ENCODE measurements at places on chromosomes 4 and X. TPM values are rescaled to one million over a fixed set of nuclear protein-coding genes. Genes with fewer than 3 reads are reported as not detected.

- peaks cover 41% of the 10 kb centered on the region for H3K4me1 ChIP-seq
- H3K4me3 ChIP-seq: no peak overlapping the region
- no peak for ATAC-seq
- no peak overlapping the region for H3K27ac ChIP-seq
These were observed 23.9 kb downstream of the RELL1 start for GRCh38 chr4:37662251-37662650.

DNA sequence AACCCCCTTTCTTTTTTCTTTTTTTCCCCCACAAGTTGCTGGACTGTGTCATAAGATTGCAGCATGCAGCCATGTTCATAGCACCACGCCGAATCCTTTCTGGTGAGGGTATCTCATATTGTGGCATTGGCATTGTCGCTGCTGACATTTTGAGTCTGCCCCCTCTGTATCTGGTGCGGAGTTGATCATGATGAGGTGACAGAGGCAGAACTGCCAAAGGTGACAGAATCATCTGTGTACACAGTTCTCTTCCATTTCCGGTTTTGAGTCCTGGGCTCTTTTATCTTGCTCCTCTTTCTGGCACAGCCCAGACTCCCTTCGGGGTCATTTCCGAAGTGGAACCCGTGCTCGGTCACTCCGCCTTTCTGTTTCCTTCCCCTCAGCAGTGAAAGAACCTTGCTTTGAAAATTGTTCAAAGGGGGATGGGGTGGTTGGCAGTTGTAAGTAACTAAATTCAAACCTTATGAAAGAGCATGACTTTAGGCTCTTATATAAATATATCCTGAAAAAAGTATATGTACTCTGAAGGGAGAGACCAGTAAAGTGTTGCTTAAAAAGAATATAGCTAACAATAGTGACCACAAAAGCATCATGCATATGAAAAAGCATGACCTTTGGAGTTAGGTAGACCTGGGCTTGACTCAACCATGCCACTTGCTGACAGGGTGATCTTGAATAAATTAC, 55.0 kb upstream of the BMP2K start:
- peaks cover 5% of the 10 kb centered on the region for H3K4me1 ChIP-seq
- ATAC-seq: peak; percentile 50
- H3K27ac ChIP-seq: no peak overlapping the region
- no peak overlapping the region for H3K4me3 ChIP-seq
- H3K36me3 ChIP-seq: no peaks in the 10 kb centered on the region

DNA sequence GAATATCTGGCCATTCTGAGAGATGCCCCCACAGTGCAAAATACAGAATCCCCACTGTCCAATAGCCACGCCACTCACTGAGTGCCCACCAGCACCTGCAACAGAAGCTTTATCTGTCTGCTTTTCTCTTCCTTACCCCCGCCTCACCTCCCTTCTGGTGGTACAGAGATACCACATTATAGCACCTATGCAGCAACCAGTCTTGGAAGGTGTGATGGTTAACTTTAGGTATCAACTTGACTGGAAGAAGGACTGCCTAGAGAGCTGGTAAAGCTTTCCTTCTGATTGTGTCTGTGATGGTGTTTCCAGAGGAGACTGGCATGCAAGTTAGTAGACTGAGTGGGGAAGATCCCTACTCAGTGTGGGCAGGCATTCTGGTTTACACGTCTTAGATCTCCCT, 61.8 kb upstream of the TXK start:
- no peaks in the 10 kb centered on the region for H3K27me3 ChIP-seq
- no peak for ATAC-seq
- no peak overlapping the region for H3K27ac ChIP-seq
- no peak overlapping the region for H3K4me3 ChIP-seq
- peaks cover 3% of the 10 kb centered on the region for H3K4me1 ChIP-seq

SYNPO2 gene
- total RNA-seq: 3,168 TPM

- H3K27me3 ChIP-seq: no peaks in the 10 kb centered on the region
- no peaks in the 10 kb centered on the region for H3K4me1 ChIP-seq
- H3K4me3 ChIP-seq: no peak overlapping the region
- no peaks in the 10 kb centered on the region for H3K36me3 ChIP-seq
- no peak overlapping the region for H3K27ac ChIP-seq
These were observed 11.3 kb downstream of the DTHD1 start for GRCh38 chr4:36292556-36293188.

IRF2 gene
- total RNA-seq: 36.4 TPM

DACH2 gene
- total RNA-seq: not detected

DNA sequence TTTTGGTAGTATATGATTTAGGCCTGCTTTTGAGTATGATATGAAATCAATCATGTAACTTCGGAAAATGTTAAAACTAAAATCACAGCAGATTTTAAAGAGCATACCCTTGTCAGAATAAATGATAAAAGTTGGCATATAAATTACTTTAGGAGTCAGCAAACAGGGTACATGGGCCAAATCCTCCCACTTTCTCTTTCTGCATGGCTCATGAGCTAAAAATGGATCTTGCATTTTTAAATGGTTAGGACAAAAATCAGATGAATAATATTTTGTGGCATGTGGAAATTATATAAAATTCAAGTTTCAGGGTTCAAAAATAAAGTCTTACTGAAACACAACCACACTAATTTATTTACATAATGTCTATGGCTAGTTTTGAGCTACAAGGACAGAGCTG, 214.9 kb downstream of the GASK1B start:
- H3K27ac ChIP-seq: no peak overlapping the region
- no peaks in the 10 kb centered on the region for H3K27me3 ChIP-seq
- no peaks in the 10 kb centered on the region for H3K4me1 ChIP-seq
- ATAC-seq: no peak
- H3K4me3 ChIP-seq: no peak overlapping the region
- H3K36me3 ChIP-seq: no peaks in the 10 kb centered on the region

DNA sequence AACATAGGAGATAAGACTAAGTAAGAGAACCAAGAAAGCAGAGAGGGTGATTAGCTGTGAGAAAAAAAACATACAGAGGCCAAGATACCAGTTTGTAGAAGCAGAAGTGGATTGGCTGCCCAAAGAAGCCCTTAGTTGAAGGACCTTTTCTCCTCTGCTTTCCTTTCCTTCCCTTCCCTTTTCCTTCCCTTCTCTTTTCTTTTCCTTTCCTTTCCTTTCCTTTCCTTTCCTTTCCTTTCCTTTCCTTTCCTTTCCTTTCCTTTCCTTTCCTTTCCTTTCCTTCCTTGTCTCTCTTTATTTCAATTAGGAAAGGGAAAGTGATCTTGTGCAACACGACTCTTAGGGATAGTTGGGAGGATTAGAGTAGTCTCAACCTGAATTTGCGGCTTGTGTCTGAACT, 92.8 kb downstream of the RTL5 start:
- H3K36me3 ChIP-seq: no peaks in the 10 kb centered on the region
- H3K27ac ChIP-seq: peak overlapping the region; percentile 87
- no peak overlapping the region for H3K4me3 ChIP-seq
- no peak for ATAC-seq
- no peaks in the 10 kb centered on the region for H3K27me3 ChIP-seq
- H3K4me1 ChIP-seq: peaks cover 39% of the 10 kb centered on the region

IGSF1 gene
- total RNA-seq: 1.1 TPM

DNA sequence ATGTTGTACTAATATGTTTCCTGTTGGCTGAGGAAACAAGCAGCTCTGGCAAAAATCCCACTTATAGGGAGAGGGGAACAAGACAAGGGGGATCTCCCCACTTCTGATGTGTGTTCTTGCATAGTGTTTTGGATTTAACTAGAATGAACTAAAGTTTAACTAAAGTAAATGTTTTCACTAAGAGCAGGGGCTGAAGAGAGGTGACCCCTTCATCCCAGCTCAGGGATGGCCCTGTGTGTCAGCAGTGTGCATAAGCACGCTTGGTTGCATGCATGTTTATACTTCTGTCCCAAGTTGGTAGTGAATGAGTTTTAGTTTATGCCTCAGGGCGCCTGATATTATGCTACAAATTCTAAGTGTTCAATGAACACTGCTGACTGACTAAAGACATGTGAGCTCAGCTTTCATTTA, 169.4 kb downstream of the MGST2 start:
- no peaks in the 10 kb centered on the region for H3K4me1 ChIP-seq
- no peak overlapping the region for H3K27ac ChIP-seq
- ATAC-seq: no peak
- no peaks in the 10 kb centered on the region for H3K36me3 ChIP-seq

DNA sequence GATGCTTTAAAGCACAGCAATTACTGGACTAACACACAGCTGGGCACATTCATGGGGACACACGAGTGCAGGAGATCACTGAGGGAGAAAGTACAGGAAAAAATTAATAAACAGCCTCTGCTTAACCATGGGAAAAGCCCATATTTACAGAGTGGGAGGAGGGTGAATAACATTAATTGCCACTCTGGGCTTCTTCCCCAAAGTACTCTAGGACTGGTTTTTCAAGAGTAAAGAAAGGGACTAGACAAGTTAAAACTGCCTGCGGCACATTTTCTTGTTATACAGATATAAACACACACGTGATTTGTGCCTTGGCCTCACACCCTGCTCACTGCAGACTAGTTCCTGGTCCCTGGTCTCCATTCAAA, 179.7 kb upstream of the TET2 start:
- H3K27me3 ChIP-seq: no peaks in the 10 kb centered on the region
- no peak overlapping the region for H3K27ac ChIP-seq
- no peaks in the 10 kb centered on the region for H3K36me3 ChIP-seq
- no peak overlapping the region for H3K4me3 ChIP-seq
- no peaks in the 10 kb centered on the region for H3K4me1 ChIP-seq
- no peak for ATAC-seq

ADGRG2 gene
- 2.1 TPM for total RNA-seq

DNA sequence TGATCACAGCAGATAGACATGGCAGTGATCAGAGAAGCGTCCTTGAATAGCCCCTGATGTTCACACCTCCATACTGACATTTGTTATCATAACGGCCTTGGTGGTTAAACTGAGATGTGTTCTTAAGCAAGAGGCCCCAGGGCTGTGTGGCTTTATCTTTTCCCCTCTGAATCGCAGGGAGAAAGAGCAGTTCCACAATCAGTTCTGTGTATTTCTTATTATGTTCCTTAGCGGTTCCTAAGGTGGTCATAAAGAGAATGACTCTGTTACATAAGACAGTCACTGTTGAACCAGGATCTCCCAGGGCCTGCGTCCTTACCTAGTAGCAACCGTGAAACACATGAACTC, 52.8 kb upstream of the CBR4 start:
- no peak overlapping the region for H3K4me3 ChIP-seq
- H3K4me1 ChIP-seq: peaks cover 4% of the 10 kb centered on the region
- H3K27ac ChIP-seq: peak overlapping the region; percentile 56
- H3K27me3 ChIP-seq: no peaks in the 10 kb centered on the region
- H3K36me3 ChIP-seq: no peaks in the 10 kb centered on the region

ART3 gene
- 22.6 TPM for total RNA-seq

PPP1R3F gene
- total RNA-seq: 13.1 TPM

- H3K4me3 ChIP-seq: no peak overlapping the region
- H3K4me1 ChIP-seq: no peaks in the 10 kb centered on the region
- H3K36me3 ChIP-seq: no peaks in the 10 kb centered on the region
- no peak for ATAC-seq
- no peak overlapping the region for H3K27ac ChIP-seq
These were observed 41.0 kb downstream of the RAI2 start for GRCh38 chrX:17820100-17820499.

LDB2 gene
- 28.2 TPM for total RNA-seq

GPRIN3 gene
- total RNA-seq: 3.0 TPM

XAGE2 gene
- not detected for total RNA-seq

SFRP2 gene
- 12.3 TPM for total RNA-seq

LONRF3 gene
- total RNA-seq: 24.1 TPM

- H3K4me3 ChIP-seq: no peak overlapping the region
- no peaks in the 10 kb centered on the region for H3K27me3 ChIP-seq
- H3K36me3 ChIP-seq: no peaks in the 10 kb centered on the region
- no peaks in the 10 kb centered on the region for H3K4me1 ChIP-seq
- no peak for ATAC-seq
- no peak overlapping the region for H3K27ac ChIP-seq
These were observed 60.1 kb downstream of the SH3RF1 start for GRCh38 chr4:169210504-169211118.

- no peak overlapping the region for H3K4me3 ChIP-seq
- ATAC-seq: no peak
- H3K36me3 ChIP-seq: no peaks in the 10 kb centered on the region
These were observed 78.0 kb downstream of the ANOS1 start for GRCh38 chrX:8653956-8654355.

USP27X gene
- 5.0 TPM for total RNA-seq

DNA sequence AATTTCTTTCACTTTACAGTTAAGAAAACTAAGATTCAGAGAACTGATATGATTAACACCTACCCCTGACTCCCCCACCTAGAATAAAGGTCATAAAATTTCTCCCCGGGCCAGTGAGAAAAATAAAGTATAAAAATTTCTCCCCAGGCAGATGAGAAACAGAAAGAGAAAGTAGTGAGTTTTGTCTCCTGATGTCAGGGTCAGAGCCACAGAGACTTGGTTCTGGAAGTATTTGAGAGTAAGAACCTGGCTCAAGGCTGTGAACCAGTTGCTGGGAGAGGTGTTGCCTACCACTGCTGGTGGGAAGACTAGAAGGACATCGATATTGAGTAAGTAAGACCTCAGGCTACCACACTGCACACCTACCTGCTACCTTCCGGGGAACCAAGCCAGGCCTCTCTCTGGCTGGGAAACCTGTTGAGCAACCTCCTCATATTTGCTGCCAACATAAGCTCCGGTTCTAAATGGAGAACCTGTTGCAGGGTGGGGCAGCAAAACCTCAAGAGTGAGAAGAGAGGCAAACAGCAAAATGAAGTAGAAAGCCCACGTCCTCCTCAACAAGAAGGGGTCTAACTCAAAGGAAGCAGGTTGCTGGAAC, 104.2 kb upstream of the PUDP start:
- H3K27ac ChIP-seq: no peak overlapping the region
- H3K4me3 ChIP-seq: no peak overlapping the region
- no peak for ATAC-seq

ABCB7 gene
- total RNA-seq: 82.3 TPM

DNA sequence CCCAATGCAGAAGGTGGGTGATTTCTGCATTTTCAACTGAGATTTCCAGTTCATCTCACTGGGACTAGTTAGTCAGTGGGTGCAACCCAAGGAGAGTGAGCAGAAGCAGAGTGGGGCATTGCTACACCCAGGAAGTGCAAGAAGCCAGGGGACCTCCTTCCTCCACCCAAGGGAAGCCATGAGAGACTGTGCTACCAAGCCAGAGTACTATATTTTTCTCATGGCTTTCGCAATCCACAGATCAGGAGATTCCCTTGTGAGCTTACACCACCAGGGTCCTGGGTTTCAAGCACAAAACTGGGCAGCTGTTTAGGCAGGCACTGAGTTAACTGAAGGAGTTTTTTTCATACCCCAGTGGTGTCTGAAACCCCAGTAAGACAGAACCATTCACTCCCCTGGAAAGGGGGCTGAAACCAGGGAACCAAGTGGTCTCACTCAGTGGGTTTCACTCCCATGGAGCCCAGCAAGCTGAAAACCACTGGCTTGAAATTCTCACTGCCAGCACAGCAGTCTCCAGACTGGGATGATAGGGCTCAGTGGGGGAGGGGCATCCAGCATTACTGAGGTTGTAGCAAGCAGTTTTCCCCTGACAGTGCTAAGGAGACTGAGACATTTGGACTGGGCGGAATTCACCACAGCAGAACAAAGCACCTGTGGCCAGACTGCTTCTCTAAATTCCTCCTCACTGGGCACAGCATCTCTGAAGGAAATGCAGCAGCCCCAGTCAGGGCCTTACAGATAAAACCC, 903.4 kb downstream of the TECRL start:
- H3K27ac ChIP-seq: no peak overlapping the region
- no peaks in the 10 kb centered on the region for H3K4me1 ChIP-seq
- no peaks in the 10 kb centered on the region for H3K27me3 ChIP-seq
- H3K36me3 ChIP-seq: no peaks in the 10 kb centered on the region

- peaks cover 51% of the 10 kb centered on the region for H3K4me1 ChIP-seq
- peaks cover 14% of the 10 kb centered on the region for H3K36me3 ChIP-seq
- no peaks in the 10 kb centered on the region for H3K27me3 ChIP-seq
- ATAC-seq: no peak
These were observed 16.2 kb downstream of the MAEA start for GRCh38 chr4:1305781-1306455.
